ENCODE measurements at places on chromosomes 5 and 9.
A peak's percentile ranks its signal among the peaks of the same experiment; 100 is the strongest.

DNA sequence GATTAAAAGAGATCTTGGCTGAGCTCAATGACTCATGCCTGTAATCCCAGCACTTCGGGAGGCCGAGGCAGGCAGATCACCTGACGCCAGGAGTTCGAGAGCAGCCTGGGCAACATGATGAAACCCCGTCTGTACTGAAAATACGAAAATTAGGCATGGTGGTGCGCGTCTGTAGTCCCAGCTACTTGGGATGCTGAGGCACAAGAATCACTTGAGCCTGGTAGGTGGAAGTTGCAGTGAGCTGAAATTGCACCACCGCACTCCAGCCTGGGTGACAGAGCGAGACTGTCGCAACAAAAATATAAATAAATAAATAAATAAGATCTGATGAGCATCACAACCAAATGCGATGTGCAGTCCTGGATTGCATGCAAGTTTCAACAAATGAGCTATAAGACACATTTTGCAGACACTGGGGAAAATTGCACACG, 8.7 kb upstream of the ENG start:
- DNase-seq, result no peak

DNA sequence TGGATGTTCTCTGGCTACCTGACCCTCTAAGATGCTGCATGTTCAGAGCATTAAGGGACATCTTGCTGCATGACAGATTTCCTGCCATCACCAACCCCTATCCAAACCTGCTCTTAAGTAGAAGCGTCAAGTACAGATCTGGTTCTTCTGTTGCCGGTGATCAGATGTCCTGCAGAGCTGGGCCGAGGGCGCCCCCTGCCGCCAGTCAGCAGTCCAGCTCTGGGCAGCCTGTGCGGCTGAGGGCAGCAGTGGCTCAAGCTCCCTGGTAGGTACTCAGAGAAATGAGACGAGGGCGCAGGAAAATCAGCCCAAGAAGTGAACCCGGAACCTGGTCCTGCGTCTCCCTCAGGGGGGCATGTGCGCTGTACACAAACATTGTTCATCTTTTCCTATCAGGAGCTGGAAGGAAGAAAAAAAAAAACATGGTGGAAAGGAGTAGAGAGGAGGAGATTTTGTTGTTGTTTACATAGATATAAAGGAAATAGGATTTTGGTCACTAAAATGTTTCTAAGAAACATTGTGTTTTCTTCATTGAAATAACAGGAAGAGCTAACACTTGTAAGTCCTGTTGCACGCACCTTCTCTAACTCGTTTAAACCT, 95.8 kb downstream of the CFAP90 start:
- peak; percentile 30 for DNase-seq

- no peak for DNase-seq
Measured at GRCh38 chr5:85375525-85375924, 990.8 kb upstream of the EDIL3 start.

- DNase-seq, result no peak
Measured at GRCh38 chr9:4011054-4011453, 288.8 kb downstream of the GLIS3 start.

GRCh38 chr5:10111571-10111970, 138.1 kb downstream of the ATPSCKMT start:
- DNase-seq, result peak; percentile 32

DNA sequence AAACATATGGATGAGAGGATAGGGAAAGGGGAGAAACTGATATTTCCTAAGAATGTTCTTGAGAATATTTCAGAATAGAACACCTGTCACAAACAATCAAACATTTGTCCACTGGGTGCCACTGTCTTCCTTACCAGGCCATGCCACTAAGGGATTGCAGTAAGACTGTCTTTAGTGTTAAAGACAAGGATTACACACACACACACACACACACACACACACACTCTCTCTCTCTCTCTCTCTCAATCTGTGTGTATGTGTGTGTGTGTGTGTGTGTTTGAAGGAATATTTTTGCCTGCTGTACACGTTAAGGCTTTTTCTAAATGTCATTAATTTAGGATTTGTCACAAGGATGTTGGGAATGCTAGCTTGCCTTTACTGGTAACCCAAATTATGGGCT, 54.4 kb downstream of the CCDC192 start:
- DNase-seq, result peak; percentile 32

DNA sequence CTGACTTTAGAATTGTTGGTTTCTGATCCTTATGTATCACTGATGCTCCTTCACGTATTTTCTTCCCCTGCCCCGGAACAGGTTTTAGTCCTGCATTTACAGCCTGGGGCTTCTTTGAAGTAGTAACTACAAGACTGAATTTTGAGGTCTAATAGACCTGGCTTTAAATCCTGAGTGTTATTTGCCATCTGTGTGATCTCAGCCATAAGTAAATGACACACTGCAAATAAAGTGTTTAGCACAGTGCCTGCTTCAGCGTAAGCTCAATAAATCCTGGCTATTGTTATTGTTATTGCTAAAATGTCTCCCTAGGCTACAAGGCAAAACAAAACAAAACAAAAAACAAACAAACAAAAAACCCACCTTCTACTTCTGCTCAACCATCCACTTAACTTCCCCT, 15.6 kb upstream of the LHX6 start:
- no peak for DNase-seq

- no peak for DNase-seq
Measured at GRCh38 chr9:131733541-131734061, 6.3 kb downstream of the RAPGEF1 start.

DNA sequence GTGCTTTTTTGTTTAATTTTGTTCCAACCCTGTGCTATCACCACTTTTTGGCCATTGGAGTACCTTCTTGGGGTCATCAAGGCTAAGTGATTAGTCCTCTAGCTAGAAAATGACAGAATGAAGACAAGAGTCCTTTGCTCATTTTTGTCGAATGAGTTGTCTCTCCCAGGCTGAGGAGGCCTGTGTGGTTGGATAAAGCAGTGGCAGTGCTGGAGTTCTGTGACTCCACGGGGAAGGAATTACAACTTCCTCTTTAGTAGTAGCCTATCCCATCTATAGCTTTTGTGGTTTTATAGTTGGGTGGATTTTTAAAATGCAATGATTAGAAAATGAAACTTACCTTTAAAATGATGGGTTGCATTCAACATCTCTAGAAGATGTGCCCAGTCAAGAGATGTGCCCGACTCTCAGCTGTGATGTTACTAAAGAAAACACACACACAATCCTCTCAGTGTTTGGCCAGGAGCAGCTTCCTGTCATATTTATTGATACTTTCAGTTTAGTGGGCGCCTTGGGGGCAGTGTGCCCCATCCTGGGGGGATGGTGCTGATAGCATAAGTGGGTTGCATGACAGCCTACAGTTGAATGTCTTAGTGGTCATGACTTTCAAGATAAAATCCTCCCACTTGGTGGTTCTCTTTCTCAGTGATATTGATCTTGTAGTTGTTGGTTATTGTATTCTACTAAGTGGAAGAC, 11.9 kb downstream of the OTULINL start:
- DNase-seq, result no peak

DNA sequence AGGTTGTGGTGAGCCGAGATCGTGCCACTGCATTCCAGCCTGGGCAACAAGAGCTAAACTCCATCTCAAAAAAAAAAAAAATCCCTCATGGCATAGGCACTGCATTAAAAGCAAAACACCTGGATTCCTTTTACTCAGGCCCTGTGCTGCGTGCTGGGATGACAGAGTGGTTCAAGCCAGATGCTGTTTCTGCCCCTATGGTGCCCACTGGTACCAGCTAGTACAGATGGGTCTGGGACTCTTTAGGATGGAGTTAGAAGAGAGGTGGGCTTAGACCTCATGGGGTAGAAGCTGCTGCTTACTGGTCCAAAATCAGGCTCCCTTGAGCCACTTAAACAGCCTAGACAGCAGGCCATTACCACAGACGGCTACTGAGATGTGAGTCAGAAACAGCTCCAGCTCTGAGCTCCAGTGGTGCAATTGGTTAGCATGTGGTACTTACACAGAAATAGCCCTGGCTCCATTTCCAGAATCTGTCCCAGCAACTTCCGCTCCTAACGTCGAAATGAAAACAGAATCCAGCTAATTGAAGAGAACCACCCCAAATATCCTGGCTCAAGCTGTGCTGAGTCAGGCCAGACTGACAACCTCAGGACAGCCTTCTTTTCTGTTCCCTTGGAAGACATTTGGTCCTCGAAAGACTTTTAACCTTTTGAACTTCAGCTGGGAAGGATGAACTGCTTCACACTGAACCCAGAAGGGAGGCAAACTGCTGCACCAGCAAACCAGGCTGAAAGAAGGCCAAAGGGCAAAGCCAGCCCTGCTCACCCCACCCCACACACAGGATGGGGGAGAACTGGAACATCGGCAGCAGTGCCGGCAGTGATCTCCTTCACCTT, 15.5 kb downstream of the C5orf15 start:
- peak; percentile 30 for DNase-seq

GRCh38 chr5:95725937-95726810, 5.0 kb upstream of the RHOBTB3 start:
- no peak for DNase-seq

DNA sequence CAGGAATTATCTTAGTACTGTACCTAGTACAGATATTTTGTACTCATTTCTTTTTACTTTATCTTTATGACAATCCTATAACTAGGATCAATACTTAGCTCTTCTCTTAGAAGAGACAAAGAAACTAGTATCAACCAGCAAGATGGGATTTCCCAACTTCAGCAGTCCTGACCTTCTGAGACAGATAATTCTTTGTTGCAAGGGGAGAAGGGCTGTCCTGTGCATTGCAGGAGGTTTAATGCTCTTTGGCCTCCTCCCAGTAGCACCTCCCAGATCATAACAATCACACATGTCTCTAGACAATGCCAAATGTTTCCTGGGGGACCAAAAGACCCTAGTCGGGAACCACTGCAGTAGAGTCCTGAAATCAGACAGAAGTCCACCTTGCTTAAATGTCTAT, 424.3 kb upstream of the DMAC1 start:
- DNase-seq, result no peak

DNA sequence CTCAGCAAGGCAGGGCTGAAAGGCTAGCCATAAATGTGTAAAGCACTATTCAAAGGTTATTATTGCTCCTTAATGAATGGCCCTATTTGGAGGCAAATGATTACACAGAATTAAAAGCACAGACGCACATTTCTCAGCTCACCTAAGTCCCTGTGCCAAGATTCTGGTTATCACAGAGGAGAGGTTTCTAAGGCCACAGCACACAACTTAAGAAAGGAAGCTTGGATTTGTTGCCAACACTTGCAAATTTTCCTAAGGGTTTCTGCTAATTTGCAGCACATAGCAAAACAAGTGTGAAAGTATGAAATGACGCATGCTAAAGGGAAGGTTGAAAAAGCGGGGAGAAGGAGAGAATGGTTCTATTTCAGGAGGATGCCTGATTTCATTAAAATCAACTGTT, 834.1 kb upstream of the C9orf72 start:
- DNase-seq, result no peak

DNA sequence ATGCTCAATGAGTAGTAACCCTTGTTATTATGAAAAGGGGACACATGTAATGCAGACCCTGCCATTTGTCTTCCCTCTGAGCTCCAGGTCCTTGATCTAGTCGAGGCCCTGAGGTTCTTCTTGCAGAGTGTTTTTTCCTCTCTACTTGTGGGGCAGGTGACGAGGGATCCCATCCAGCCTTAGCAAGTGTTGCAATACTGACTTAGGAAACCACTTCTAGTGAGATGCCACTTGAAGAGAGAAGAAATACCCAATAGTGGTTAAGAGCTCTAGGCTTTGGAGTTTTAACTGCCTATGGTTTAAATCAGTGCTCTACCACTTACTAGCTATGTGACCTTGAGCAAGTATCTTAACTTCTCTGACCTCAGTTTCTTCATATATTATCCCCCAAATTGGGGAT, 10.2 kb downstream of the PPARGC1B start:
- no peak for DNase-seq

DNA sequence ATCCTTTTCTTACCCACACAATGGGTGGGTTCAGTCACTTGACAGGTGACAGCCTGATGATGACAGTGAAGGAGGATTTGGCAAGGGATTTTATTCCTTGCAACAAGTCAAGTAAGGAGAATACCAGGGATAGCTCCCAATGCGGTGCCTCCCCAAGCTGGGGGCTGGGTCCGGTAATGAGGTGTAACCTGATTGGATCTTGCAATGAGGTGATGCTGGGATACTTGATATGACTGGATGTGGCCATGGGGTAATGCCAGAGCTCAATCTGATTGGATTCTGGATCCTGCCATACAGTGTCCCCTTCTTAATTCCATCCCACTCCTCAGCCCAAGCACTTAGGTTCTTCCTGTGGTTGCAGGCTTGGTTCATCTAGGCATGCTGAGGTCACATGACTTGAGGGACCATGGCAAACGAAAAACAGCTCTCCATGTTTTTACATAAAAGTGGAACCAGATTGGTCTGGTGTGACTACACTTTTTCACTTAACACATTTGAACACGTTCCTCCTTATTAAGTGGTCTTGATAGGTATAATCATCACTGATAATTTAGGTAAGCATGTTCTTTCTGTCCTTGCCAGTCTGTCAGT, 181.1 kb downstream of the PDZD2 start:
- DNase-seq, result no peak

GRCh38 chr5:72368271-72368670, 48.1 kb downstream of the PTCD2 start:
- DNase-seq, result no peak

DNA sequence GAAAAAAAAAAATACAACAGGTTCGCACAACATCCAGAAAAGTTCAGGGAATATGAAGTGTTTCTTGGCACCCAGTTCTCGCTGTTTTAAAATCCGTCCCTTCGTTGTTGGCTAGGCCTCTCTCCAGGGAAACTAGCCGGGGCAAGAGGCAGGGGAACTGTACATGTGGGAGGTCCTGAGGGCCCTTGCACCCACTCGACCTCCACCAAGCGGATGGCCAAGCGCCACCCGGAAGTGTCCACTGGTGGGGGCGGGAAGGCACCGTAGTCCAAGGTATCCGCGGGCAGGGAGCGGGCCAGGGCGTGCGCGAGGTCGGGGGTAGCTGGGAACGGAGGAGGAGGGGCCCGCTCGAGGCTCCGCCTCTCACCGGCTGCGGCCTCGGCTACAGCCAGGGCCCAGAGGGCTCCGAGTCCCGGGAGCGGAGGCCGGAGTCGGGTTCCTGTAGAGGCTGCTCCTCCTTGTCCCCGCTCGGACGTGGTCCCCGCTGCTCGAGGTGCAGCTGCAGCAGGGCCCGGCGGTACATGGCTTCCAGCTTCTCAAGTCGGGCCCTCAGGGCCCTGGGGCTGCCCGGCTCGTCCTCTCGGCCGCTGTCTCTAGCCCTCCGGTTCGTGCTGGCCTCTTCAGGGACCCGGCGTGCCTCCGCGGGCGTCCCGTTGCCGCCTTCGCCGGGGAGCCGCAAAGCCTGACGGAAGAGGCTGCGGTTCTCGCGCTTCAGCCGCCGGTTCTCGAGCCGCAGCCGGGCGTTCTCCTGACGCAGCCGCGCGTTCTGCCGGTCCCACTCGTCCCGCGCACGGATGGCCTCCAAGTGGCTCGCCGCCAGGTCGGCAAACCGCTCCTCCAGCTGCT, 720 bp downstream of the TUSC1 start:
- peak; percentile 78 for DNase-seq

DNA sequence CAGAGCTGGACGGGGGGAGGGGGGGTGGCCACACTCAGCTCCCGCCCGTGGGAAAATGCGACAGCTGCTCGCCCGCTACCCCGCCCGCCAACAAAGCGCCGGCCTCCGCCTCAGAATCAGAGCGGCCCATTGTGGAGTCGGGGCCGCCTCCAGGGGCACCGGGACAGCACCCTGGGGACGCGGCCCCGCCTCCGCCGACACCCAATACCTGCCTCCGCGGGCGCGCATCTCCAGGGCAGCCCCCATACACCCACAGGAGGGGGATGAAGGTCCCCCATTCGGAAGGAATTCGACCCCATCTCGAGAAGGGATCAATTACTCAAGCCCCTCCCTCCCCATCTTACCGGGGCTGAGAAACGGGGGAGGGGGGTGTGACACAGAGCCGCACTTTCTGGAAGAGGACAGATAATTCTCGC, 1.3 kb downstream of the NOTCH1 start:
- DNase-seq, result peak; percentile 89

GRCh38 chr9:91741522-91741921, 208.5 kb downstream of the ROR2 start:
- no peak for DNase-seq

All from midbrain (tissue), 1 donor.